ENCODE measurements at places on chromosomes 7 and 10.

GRCh38 chr10:20991526-20991925, 94.4 kb upstream of the NEBL start:
- DNase-seq, result no peak

GRCh38 chr10:65340340-65340739, 1585.5 kb upstream of the LRRTM3 start:
- DNase-seq, result no peak

DNA sequence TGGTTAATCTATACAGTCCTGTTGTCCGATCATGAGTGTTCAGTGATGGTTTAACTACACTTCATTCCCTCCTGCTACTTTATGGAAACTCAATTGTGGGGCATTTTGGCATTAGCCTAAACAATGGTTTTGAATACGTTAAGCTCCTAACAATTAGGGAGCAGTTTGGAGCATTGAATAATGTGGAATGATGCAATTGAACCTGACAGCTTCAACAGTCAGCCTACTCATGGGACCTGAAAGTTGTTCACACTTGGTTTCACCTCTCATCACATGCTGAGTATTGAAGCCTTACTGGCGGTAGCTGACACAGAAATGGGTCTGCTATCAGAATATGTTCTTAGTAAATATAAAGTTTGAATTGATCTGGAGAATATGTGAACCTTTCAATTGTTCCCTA, 186.1 kb downstream of the MLLT10 start:
- no peak for DNase-seq

DNA sequence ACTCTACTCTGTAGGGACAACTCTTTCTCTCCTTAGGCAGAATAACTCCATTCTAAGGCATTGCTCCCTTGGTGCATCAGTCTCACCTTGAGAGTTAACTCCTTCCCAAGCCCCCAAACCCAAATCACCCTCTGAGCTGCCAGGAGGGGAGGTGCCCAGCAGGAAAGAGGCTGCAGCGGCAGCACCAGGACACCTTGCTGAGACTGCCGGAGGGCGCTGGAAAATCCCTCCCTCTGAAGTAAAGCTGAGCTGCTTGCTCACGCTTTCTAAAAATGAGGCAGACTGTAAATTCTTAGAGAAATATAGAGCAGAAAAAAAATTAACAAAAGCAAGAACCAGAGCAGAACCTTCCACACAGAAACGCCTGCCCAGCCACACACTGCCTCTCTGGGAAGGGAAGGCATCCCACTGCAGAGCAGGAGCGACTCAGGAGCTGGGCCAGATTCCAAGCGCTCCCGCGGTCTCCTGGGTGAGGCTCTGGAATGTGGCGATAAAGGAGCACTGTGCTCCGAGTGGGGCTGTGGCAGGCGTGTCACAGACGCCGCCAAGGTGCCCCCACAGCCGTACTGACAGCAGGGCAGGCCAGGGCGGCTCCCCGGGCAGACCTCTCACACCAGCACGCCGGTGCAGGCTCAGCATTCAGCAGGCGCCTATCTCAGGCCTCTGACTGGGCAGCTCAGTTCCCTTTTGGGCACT, 202.1 kb downstream of the TNS3 start:
- no peak for DNase-seq

GRCh38 chr10:102752266-102752930, 8.7 kb downstream of the WBP1L start:
- no peak for DNase-seq

GRCh38 chr7:44867073-44867995, 18.0 kb downstream of the PURB start:
- peak; percentile 33 for DNase-seq

GRCh38 chr7:47580811-47581331, 1.0 kb downstream of the TNS3 start:
- no peak for DNase-seq

GRCh38 chr10:127576051-127576450, 26.9 kb downstream of the NPS start:
- no peak for DNase-seq

- no peak for DNase-seq
These were observed 57.3 kb downstream of the CHCHD3 start for GRCh38 chr7:133024596-133024995.

DNA sequence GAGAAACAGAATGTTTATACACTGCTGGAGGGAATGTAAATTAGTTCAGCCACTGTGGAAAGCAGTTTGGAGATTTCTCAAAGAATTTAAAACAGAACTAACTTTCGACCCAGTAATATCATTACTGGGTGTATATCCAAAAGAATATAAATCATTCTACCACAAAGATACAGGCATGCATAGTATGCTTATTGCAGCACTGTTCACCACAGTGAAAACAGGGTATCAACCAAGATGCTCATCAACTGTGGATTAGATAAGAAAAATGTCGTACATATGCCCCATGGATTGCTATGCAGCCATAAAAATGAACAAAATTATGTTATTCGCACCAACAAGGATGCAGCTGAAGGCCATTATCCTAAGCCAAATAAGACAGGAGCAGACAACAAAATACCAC, 343.1 kb upstream of the KCND2 start:
- no peak for DNase-seq

GRCh38 chr7:54921116-54921515, 97.7 kb upstream of the EGFR start:
- DNase-seq, result no peak

- no peak for DNase-seq
These were observed 5.7 kb downstream of the GNA12 start for GRCh38 chr7:2838451-2838850.
